ENCODE measurements at places on chromosomes 11 and 22.
A peak's percentile ranks its signal among the peaks of the same experiment; 100 is the strongest.

DNA sequence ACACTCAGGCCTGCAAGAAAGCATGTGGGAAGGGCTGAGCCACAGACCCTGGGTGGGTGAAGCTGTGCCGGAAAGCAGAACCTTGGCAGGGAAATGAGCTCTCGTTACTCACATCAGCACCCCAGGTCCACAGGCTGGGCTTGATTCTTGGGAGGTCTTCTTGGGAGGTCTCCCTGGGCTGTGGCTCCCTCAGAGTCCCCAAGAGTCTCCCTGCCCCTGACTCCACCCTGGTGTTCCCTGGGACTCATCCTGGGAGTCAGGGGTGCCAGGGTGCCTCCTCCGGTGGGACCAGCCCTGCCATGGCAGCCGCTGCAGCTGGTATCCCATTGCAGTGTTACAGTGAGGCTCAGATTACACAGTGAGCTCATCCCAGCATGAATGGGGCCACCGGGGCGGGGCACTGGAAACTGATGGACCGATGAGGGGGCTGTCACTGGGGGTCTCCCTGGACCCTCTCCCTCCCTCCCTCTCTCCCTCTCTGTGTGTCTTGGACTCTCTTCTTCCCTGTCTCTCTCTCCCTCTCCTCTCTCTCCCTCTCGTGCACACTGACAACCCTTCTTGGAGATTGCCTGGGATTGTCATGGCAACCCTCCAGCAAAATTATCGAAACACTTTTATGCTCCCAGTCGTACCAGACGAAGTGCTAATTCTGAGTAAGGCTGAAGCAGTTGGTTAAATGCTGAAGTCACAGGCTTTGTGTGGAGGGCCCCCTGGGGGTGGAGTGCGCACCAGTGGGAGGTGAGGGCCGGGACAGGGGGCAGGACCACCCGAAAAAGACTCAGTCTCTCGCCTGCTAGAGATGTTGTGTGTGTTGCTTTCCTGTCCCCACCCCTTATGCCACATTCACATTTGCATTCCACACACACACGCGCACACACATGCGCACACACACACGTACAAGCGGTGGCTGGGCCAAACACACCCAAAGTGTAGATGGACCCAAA lies 8.6 kb upstream of the C11orf96 start:
- DNase-seq, result no peak

GRCh38 chr11:70568814-70569617 lies 170.7 kb downstream of the CTTN start:
- DNase-seq, result no peak

GRCh38 chr11:128705124-128705920 lies 11.4 kb downstream of the FLI1 start:
- DNase-seq, result no peak

DNA sequence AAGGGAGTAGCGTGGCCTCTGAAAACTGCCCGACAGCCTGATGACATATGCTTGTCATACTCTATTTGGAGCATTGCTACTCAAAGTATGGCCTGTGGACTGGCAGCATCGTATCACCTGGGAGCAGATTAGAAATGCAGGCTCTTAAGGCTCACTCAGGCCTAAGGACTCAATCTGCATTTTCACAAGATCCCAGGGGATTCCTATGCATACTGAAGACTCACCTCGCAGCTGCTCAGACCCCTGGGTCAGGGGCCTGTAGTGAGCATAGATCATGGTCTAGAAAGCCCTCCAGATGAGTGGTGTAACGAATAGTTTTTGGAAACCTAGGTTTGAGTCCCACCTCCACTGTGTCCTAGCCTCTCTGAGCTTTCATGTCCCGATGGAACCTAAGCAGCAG lies 126.3 kb downstream of the FEZ1 start:
- DNase-seq, result no peak

DNA sequence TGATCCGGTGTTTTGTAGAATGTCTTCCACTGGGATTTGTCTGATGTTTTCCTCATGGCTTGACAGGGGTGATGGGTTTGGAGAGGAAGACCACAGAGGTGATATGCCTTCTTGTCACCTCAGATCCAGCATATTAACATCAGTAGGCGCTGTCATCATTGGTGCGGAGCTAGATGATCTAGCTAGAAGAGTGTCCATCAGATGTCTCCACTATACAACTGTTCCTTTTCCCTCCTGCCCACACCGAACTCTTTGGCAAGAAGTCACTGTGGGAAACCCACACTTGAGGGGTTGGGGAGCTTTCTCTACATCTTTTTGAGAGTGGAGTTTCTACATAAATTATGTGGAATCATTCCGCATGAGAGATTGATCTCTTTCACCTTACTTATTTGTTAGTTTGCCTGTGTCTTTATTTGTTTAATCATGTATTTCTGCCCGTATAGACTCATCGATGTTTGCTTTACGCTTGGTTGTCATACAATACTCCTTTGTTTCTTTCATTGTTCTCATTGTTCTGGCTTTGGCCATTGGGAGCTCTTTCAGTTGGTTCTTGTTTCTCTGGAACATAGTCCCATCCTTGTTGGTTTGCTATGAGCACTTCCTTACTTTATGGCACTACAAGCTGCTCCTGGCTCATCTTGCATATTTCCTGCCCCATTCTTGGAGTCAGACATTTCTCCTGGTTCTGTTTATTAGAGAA lies 1420.3 kb downstream of the BRD1 start:
- no peak for DNase-seq

DNA sequence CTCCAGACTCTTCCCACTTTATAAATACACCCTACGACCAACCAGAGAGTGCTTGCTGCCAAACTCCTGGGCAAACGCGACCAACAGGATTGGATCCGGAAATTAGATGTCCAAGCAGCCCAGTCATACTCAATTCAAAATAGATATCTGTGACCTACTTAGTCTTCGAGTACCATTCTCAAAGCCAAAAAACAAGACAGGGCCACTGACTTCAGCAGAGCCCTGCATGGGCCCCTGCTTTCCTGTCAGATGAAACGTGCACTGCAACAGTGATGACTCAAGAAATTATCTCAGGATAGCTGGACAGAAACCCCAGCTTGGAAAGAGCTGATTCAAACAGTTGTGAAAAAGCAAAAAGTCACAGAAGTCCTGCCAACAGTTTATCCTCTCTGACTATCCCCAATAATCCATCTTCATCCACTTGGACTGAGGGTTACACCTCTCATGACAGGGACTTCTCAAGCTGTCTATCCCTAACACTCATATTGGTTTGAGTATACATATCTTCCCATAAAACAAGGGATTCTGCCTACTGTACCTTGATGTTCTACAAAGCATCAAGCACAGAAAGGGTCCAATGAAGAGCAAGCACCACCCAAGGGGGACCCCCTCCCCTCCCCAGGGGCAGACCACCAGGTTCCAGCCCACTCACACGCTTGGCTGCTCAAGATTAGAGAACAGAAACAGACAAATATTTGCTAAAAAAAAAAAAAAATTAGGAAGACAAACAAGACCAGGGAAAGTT lies 17.4 kb downstream of the SMCO4 start:
- DNase-seq, result no peak

- no peak for DNase-seq
Measured at GRCh38 chr11:66055021-66055420, 2.9 kb downstream of the SF3B2 start.

DNA sequence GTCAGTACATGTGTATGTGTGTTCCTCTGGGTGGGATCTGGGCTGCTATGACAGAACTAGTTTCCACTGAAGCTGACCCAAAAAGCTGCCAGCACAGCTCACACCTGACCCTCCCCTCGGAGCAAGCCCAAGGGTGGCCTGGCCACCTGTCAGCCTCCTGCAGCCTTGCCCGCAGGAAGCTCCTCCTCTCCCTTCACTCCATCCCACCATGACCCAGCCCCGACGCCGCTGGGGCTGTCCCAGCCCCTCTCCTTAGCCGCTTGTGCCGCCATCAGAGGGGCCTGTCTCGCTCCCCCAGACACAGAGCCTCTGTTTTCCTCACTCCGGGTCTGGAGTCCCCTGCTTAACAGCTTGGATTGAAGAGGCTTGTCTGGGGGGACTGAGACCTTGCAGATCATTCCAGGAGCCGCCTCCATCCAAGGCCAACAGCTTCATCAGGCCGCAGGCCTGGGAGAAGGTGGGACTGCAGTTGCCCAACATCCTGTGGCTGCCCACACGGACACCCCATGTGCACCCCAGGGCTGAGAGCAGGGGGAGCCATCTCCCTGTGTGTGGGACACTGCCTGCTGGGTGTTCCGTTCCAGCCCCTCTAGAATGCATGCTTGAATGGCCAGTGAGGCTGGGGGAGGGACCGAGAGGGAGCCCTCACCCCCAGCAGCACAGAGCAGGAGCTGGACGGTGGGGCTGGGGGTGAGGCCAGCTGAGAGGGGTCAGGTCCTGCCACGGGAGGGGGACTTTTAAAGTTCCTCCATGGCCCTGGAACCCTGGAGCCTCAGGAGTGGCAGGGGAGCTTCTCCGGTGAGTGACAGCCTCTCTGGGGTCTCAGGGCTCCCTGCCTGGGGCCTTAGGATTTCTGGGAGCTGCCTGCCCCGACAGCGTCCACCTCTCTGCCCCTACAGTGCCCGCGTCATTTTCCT lies 696 bp downstream of the MRGPRF start:
- DNase-seq, result no peak

- no peak for DNase-seq
Measured at GRCh38 chr11:12979928-12980689, 29.0 kb upstream of the RASSF10 start.

- DNase-seq, result no peak
Measured at GRCh38 chr11:68373815-68374501, 61.6 kb downstream of the LRP5 start.

DNA sequence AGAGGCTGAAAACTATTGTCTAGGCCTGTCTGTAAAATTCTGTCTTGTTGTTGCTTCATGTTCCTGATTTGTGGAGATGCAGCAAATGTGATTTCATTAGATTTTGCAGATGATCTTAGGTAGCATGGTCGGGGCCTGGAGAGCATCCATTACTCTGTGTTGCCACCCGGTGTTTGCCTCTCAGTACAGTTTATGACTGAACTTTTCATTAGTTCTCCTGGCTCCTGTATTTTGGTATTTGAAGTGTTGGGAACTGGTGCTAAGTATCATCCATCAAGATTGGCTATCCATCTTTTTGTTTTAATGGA lies 7.7 kb downstream of the YWHAH start:
- DNase-seq, result no peak

DNA sequence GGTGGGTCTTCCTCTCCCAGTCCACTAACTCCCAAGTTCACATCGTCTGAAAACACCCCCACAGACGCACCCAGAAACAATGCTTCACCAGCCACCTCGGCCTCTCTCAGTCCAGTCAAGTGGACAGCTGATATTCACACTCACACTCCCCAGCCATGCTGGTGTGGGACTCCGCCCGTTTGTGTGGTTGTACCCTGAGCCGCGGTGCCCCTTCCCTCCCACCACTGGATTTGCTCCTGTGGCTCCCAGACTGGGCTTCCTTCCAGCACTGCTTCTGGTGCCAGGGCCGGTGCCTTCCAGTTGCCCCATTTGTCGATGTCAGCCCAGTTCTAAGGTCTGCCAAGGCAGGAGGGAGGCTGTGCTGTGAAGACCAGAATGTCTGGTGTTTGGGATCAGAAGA lies 37.9 kb upstream of the PLET1 start:
- no peak for DNase-seq

- no peak for DNase-seq
Measured at GRCh38 chr11:44530413-44531115, 34.9 kb upstream of the CD82 start.

- no peak for DNase-seq
Measured at GRCh38 chr11:117781627-117782026, 15.4 kb downstream of the DSCAML1 start.

GRCh38 chr11:108593923-108594434 lies 411 bp upstream of the EXPH5 start:
- DNase-seq, result no peak

- DNase-seq, result no peak
Measured at GRCh38 chr11:30454111-30454510, 131.2 kb downstream of the ARL14EP start.

- DNase-seq, result no peak
Measured at GRCh38 chr11:47987781-47988180, 7.4 kb downstream of the PTPRJ start.

DNA sequence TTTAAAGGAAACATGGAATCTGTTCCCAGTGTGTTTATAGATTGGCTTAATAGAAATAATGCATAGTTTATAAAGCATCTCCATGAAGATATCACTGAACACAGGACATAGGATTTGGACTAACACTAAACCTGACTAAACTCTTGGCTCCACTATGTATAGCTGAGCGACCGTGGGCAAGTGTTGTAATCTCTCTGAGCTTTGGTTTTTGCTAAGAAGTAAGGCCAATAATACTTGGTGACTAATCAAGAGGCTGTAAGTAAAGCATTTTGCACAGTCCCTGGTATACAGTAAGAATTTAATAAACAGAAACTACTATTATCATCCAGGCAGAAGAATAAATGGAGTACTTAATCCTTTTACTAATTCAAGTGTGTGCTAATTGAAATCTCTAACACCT lies 125.5 kb upstream of the MTMR2 start:
- no peak for DNase-seq

DNA sequence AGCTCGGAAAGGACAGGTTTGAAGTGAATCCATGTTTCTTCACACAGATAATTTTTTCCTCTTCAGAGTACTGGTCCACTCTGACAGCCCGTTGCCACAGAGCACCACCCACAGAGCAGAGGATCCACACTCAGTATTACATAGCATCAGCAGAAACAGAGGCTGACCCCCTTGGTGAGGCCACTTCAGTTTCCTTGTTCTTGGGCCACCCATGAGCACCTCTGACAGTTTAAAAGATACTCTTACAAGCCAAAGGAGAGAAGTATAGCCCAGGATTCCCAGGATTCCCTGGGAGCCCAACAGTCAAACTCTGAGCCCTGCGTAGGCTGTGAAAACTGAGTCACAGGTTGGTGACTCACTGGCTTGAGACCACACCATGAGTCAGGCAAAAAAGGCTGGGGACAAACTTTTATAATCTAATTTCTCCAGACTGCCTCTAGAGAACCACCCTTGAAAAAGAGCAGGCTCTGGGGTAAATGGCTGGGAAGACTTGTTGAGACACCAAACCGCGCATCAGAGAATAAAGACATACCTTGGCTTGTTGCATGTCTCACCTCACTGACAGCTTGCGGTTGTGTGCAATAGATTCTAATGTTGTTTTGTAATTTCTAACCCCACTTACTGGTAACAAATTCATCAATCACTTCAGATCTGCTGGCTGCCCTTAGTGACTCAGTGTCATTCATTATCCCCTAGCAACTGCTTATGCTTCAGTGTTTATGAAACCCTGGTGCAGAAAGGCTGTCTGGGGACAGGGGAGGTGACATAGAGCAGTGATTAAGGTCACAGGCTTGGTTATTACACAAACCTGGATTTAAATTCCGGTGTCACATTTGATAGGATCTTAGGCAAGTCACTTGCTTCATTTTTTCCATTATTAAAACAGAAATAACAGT lies 56.9 kb upstream of the PRSS23 start:
- peak; percentile 91 for DNase-seq

GRCh38 chr11:59184691-59185339 lies 12.9 kb downstream of the DTX4 start:
- no peak for DNase-seq
